ENCODE measurements at places on chromosomes 13 and 19.

DNA sequence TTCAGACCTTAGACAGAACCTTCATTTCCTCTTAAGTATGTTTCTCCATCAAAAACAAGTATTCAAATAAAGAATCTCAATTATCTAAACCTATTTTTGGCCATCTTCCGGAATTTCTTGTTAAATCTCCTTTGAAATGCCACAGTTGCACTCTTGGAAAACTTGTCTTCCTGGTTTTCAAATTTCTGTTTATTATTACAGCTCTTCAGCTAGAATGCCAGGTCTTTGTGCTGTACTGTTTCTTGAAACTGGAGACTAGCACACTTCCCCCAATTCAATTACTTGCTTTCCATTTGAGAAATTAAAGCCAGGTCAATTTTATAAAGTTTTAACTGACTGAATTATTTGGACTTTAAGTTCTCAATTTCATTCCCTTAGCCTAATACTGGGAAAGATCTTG is 10.2 kb downstream of the KCNRG start:
- no peak for DNase-seq

- DNase-seq = no peak
These were observed 142.0 kb downstream of the ZNF737 start for GRCh38 chr19:20423381-20424197.

DNA sequence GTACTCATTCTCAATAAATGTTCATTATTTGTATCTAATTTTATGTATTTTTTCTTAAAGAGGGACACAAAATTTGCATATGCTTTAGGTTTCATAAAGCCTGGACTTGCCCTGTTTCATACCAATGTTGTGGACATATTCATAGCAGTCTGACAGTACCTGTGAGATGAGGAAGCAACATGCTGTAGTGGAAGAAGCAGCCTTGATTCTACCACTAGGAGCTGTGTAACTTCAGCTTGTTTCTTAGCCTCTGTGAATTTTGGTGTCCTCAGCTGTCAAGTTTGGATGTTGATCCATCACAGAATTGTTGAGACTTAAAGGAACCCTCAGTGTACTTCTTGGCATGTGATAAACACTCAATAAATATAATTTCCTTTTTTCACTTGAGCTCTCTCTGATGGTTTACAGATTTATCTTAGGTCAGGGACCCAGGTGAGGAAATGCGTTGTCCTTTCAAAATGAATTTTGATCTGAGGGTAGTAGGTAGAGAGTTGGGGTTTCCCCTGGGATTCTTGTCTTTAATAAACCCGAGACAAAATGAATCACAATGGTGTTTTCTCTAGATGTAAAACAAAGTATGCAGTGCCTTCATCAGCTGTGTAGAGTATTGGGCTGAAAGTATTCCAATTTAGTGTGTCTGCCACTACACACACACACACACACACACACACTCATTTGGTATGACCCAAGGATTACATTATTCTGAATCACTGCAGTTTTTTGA is 152.1 kb downstream of the KCNRG start:
- no peak for DNase-seq

GRCh38 chr19:18262917-18263316 is 11.3 kb downstream of the IQCN start:
- DNase-seq = peak; percentile 6

- no peak for DNase-seq
These were observed 8.2 kb upstream of the LATS2 start for GRCh38 chr13:21069561-21070004.

GRCh38 chr19:7492558-7492957 is 3.7 kb upstream of the PEX11G start:
- DNase-seq = no peak

GRCh38 chr19:55519451-55520311 is 17.3 kb downstream of the SBK2 start:
- DNase-seq = no peak

Measured in hematopoietic multipotent progenitor cell treated with erythropoietin and hydrocortisone succinate and interleukin-3 and kit ligand, for 17 days (in vitro differentiated cells).